ENCODE measurements at places on chromosomes 11 and 22.
A peak's percentile ranks its signal among the peaks of the same experiment; 100 is the strongest.

DNA sequence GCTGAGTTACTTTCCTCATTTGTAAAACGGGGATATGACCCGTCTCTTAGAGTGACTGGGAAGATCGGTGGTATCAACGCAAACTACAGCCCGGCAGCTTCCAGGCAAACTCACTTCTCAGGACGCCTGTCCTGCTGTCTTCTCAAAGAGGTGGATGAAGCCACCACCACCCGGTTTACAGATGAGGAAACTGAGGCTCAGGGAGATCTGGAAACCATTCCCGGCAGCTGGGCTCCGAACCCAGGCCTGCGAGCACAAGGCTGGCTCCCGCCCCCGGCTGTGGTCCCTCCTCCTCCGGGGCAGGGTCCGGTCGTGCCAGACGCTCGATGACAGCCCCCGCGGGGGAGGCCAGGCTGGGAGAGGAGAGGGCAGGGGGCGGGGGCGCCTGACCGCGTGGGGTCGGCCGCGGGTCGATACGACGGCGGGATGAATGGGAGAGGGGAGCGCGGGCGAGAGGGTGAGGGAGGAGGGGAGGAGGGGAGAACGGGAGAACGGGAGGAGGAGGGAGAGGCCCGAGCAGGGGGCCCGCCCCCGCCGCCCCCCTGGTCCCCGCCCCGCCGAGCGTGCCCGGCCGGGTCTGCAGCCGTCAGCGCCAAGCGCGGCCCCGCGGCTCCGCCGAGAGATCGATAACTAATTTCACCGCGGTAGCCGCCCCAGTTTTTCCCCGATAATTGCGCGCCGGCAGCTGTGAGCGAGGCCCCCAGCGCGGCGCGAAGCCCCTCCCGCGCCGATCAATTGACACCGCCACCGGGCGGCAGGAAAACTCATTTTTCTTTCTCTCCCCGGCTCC, 14.0 kb downstream of the IGLL1 start:
- peak overlapping the region; percentile 49 for H3K4me3 ChIP-seq
- H3K4me1 ChIP-seq, result peaks cover 13% of the 10 kb centered on the region
- H3K27ac ChIP-seq, result no peak overlapping the region
- DNase-seq, result peak; percentile 51

DNA sequence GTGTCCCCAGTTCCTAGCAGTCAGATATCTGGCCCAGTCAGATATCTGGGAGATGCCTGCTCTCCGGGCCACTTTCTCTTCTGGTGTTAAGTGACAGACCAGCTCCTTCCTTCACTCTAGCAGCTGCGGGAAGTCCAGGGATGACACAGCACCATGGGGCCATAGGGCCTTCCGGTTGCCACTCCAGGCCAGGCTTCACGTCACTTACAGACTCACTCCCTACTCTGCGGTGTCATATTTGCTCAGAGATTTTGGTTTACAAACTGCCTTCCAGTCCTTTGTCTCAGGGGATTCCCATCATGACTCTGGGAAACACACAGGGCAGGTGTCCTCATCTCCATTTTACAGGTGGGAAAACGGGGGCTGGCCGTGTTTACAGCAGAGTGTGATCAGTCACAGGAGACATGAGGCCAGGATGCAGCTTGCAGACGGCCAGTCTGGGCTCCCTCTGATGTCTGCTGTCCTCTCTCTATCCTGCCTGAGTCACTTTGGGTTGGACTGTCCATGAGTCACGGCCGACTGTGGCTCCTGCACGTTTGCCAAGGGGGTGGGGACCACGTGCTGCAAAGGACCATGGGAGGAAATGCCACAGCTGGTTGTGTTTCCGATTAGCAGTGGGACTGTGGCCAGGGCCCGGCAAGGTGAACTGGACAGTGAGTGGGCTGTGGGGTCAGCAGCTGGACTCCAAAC, 8.2 kb upstream of the TBC1D22A start:
- no peaks in the 10 kb centered on the region for H3K27me3 ChIP-seq
- H3K4me3 ChIP-seq, result no peak overlapping the region
- DNase-seq, result peak; percentile 96
- H3K27ac ChIP-seq, result peak overlapping the region; percentile 67
- H3K4me1 ChIP-seq, result peaks cover 28% of the 10 kb centered on the region

DNA sequence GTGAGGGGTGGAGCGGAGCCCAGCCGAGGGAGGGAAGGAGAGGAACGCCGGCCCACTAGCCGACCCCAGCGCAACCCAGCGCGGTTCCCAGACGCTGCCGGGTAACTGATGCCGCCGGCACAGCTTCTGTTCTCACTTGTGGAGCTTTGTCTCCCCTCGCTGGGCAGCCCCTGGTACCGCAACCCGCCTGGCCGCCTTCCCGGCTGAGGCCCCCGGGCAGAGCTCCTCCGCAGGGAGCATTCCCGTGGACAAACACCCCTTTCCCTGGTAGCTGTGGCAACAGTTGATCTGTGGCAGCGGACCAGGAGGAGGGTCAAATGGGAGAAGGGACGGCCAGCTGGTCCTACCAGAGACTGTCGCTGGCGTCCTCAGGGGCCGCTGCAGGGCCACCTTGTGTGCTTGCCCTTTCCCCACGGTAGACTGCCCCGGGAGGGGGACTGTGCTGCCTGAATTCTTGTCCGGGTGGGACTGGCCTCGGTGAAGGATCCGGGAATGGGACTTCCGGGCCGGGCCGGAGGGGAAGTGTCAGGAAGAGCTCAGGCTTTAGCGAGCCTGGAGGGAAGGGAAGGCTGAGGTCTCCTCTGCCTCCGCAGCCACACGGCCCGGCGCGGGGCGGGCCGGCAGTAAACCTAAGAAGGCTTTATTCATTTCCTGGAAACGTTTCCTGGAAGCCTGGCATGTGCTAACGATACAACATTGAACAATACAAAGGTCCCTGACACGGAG, 468.0 kb downstream of the OPCML start:
- H3K27ac ChIP-seq, result peak overlapping the region; percentile 7
- no peaks in the 10 kb centered on the region for H3K27me3 ChIP-seq
- DNase-seq, result peak; percentile 76
- no peaks in the 10 kb centered on the region for H3K36me3 ChIP-seq
- H3K4me1 ChIP-seq, result peaks cover 7% of the 10 kb centered on the region

DNA sequence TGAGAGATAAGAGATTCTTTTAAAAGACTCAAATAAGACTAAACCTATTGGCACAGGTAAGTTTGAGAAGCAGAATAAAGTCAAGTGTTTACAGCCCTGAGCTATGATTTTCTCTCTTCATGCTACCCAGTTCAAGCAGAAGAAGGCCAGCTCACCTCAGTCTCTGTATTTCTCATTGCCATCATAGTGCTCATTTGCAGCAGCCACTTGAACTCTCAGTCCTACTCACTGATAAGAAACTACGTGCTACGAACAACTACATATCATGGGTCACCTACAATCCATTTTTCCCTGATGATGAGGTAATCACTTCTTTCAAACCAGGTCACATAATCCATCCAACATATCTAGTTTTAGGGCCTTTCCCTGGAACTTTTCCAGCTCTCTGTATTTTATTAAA, 617.5 kb downstream of the JRKL start:
- H3K4me1 ChIP-seq, result no peaks in the 10 kb centered on the region
- H3K36me3 ChIP-seq, result no peaks in the 10 kb centered on the region
- H3K27me3 ChIP-seq, result no peaks in the 10 kb centered on the region
- DNase-seq, result no peak
- no peak overlapping the region for H3K4me3 ChIP-seq
- H3K27ac ChIP-seq, result no peak overlapping the region

DNA sequence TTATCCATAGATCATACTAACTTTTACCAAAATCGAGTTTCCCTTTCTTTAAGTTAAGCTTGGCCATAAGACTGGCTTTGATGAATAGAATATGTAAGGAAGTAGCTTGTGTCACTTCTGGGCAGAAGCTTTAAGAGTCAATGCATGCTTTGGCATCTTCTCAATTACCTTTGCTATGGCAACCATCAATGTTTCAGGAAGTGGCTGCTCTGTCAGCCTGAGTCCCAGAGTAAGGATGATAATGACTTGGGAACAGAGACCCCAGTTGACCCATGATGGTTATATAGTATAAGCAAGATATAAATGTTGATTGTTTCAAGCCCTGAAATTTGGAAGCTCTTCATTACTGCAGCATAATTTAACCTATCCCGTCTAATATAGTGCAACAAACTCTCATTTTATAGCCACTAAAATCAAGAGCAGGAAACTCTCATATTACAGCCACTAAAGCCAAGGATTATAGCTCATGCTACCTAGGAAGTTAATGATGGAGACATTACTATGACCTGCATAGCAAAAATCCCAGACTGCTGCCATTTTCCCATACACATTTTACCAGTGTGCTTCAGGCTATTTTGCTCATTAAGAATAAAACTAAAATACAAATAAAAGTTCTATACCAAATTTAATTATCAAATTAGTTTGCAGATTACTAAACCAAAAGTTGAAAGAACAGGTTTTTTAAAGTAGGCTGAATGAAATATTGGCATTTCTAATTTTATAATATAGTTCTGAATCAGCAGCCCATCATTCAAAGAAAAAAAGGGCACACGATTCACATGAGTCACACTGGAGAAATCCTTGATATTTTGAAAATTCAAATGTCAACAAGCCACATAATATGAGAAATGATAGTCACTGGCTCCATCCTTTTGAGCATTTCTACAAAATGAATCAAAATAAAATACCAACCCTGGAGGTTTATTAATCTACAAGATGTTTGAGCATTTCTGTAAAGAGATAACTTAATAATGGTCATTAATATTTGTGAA, 23.8 kb downstream of the FSHB start:
- H3K27me3 ChIP-seq, result no peaks in the 10 kb centered on the region
- H3K36me3 ChIP-seq, result no peaks in the 10 kb centered on the region
- no peak overlapping the region for H3K27ac ChIP-seq
- H3K4me3 ChIP-seq, result no peak overlapping the region

DNA sequence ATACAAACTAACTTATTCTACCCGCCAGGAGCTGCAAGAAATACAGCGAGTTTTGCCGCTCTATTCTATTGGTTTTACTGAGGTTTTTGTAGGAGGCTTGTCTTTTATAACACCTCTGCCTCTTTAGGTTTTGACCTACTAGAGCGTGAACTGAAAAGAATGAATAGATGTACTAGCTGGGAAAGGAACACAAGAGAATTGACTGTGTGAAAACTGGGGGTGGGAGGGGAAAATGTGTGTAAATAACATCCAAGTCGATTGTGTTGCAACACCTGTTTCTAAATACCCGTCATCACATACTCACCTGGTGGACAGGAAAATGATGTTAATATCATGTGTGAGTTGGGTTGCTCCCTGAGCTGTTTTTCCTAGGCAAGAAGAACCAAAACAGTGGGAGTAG, 12.9 kb upstream of the JHY start:
- H3K4me1 ChIP-seq, result no peaks in the 10 kb centered on the region
- H3K27ac ChIP-seq, result no peak overlapping the region
- no peak overlapping the region for H3K4me3 ChIP-seq

GRCh38 chr11:69638941-69639681, 1.8 kb upstream of the CCND1 start:
- DNase-seq, result peak; percentile 91
- H3K4me1 ChIP-seq, result no peaks in the 10 kb centered on the region
- peak overlapping the region; percentile 35 for H3K4me3 ChIP-seq
- H3K27ac ChIP-seq, result peak overlapping the region; percentile 66

DNA sequence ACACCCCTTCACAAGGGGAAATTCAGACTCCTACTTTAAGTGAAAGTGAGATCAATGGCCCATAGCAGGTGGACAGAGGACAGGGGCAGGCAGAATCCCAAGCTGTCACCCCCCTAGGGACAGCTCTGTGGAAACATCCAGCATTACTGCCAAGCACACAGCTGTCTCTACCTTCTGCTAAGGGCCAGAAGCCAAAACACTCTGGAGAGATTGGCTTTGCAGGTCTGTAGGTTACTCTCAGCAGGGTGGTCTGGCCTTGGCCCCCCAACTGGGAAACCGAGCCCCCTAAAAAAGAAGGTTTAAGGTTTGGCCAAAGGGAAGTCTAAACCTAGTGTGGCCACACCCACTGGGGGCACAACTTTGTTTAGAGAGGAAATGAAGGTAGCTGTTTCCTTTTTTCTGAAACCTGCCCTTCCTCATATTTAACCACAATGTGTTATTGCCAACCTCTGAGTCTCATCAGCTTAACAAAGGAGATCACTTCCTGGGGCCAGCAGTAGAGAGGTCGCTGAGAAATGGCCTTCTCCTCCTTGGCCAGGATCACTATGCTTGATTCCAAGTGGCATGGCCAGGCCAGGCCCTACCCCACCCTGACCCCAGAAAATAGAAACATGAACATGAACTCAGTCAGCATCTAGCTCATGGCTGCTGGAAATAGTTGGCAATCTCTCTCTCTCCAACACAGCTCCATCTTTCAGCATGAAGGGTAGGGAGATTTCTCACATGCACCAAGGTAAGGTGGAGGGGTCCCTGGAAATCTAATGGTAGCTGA, 25.9 kb upstream of the SCARF2 start:
- H3K27ac ChIP-seq, result no peak overlapping the region
- DNase-seq, result no peak
- H3K4me3 ChIP-seq, result no peak overlapping the region
- peaks cover 5% of the 10 kb centered on the region for H3K4me1 ChIP-seq
- H3K36me3 ChIP-seq, result peaks cover 19% of the 10 kb centered on the region

DNA sequence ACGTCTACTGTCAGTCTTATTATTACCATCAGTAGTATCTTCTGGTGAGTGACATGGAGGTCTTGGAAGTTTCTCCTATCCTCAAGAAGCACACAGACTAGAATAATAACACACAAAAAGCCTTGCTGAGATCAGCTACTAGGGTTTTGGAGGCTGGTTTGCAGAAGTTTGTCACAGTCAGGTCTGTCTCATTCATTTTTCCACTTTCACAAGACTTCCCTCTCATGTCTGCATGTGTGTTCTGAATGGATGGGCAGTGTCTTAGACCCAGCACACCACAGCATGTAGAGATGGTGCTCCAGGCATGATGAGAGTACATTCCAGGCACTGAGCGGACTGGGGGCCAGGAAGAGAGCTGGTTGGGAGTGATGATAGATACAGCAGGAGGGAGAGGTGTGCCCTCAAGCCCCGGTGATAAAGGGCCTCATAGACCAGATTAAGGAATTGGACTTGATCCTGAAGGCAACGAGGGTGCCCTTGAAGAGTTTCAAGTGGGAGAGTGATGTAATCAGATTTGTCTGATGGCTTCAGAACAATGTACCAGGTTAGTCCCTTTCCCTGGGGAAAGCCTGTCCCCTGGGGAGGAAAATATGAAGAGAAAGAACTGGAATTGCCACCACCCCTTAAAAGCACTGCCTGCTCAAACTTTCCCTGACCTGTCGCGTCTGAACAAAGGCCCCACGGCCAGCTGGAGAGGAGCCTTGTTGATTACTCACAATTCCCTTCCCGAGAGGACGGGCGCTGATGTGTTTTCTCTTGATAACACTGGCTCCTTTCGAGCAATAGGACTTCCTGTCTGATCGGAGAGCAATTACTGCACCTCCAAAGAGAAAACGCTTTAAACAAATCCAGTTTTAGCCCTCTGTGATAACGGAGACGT, 45.1 kb upstream of the LMO2 start:
- H3K36me3 ChIP-seq, result no peaks in the 10 kb centered on the region
- no peaks in the 10 kb centered on the region for H3K27me3 ChIP-seq
- no peaks in the 10 kb centered on the region for H3K4me1 ChIP-seq
- H3K27ac ChIP-seq, result no peak overlapping the region
- H3K4me3 ChIP-seq, result no peak overlapping the region

GRCh38 chr22:33756508-33756949, 163.7 kb downstream of the LARGE1 start:
- no peaks in the 10 kb centered on the region for H3K27me3 ChIP-seq
- peaks cover 21% of the 10 kb centered on the region for H3K4me1 ChIP-seq
- H3K36me3 ChIP-seq, result no peaks in the 10 kb centered on the region

Data from sigmoid colon (tissue), 7 donors.